Foreskin keratinocyte (primary cell): ENCODE measurements at places on chromosomes 6 and 20. TPM values are rescaled to one million over a fixed set of nuclear protein-coding genes. Genes with fewer than 3 reads are reported as not detected.

Gene WTAP
- 88.3 and 100 TPM in 2 replicates for total RNA-seq

Gene SIGLEC1
- not detected in 2 replicates for total RNA-seq

Gene LTA
- total RNA-seq = not detected in 2 replicates

Gene STX16
- 38.2 and 40.9 TPM in 2 replicates for total RNA-seq

Gene LHFPL5
- total RNA-seq = not detected in 2 replicates

Gene DUSP15
- not detected in 2 replicates for total RNA-seq

Gene PI16
- total RNA-seq = not detected in 2 replicates

Gene MAK
- total RNA-seq = not detected in 2 replicates

Gene NCOA3
- total RNA-seq = 22.0 and 25.7 TPM in 2 replicates

Gene MRPS26
- 67.7 and 81.4 TPM in 2 replicates for total RNA-seq

Gene COL9A3
- total RNA-seq = 10.1 and 10.8 TPM in 2 replicates

Gene TRAPPC3L
- 0.07 and 0.20 TPM in 2 replicates for total RNA-seq

Gene ZBP1
- total RNA-seq = not detected in 2 replicates

Gene DDO
- total RNA-seq = 0.07 TPM in 1 of 2 replicates, not detected in the other

Gene HSPA12B
- total RNA-seq = 0.04 and 0.10 TPM in 2 replicates

Gene ZFP57
- 1.3 and 20.1 TPM in 2 replicates for total RNA-seq

Gene C6orf141
- total RNA-seq = 19.8 and 21.2 TPM in 2 replicates

Gene RAB44
- 0.03 TPM in 1 of 2 replicates, not detected in the other for total RNA-seq

Gene DIDO1
- 34.0 and 34.2 TPM in 2 replicates for total RNA-seq

Gene KCNK16
- total RNA-seq = not detected in 2 replicates

Gene ZSCAN23
- total RNA-seq = 1.1 and 2.7 TPM in 2 replicates

Gene IL17F
- total RNA-seq = not detected in 2 replicates

Gene C6orf15
- total RNA-seq = 0.11 and 0.68 TPM in 2 replicates

Gene SIM1
- total RNA-seq = not detected in 2 replicates

Gene TFAP2D
- total RNA-seq = not detected in 2 replicates

Gene KHDC1L
- 0.21 TPM in 1 of 2 replicates, not detected in the other for total RNA-seq

Gene CD83
- total RNA-seq = 8.0 and 8.9 TPM in 2 replicates

Gene IL20RA
- total RNA-seq = 1.2 and 1.7 TPM in 2 replicates

Gene DACT2
- total RNA-seq = 0.48 and 0.71 TPM in 2 replicates

Gene HFE
- 13.2 and 13.6 TPM in 2 replicates for total RNA-seq

Gene TNFRSF21
- total RNA-seq = 87.6 and 100 TPM in 2 replicates

Gene ADGRF4
- total RNA-seq = 2.8 and 3.3 TPM in 2 replicates

Gene EPHA7
- total RNA-seq = under 0.01 TPM in 1 of 2 replicates, not detected in the other

Gene ID1
- total RNA-seq = 18.8 and 27.9 TPM in 2 replicates

Gene PTGIS
- total RNA-seq = not detected in 2 replicates

Gene MUC21
- not detected in 2 replicates for total RNA-seq

Gene PLG
- not detected in 2 replicates for total RNA-seq

Gene ABHD16A
- 23.0 and 25.0 TPM in 2 replicates for total RNA-seq

Gene EFCAB8
- total RNA-seq = not detected in 2 replicates

Gene SLC9A8
- total RNA-seq = 3.7 and 5.9 TPM in 2 replicates

Gene PGC
- total RNA-seq = not detected in 2 replicates

Gene PPP1R16B
- not detected in 2 replicates for total RNA-seq

Gene PRPF6
- total RNA-seq = 57.8 and 62.6 TPM in 2 replicates

Gene SSR1
- total RNA-seq = 126 and 142 TPM in 2 replicates
